ENCODE measurements at places on chromosomes 6 and 20.

GRCh38 chr6:1310628-1311399 is 1.1 kb upstream of the FOXQ1 start:
- no peak for DNase-seq

DNA sequence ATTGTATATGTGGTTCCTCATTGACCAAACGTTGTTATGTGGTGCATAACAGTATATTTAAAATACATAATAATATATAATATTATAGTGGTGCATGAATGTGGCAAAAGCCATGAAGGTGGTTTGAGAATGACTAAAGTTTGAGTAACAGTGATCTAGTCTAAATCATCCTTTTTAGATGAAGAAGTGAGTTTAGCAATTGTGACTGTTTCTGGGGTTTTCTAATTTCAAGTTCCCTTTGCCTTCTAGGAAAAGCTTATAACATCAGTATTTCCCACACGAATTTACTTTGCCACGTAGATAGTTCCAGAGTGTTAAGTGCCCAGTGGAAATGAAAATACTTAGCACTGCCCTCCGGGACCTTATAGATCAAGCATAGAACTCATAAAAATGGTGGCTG is 40.9 kb downstream of the ARFGEF2 start:
- DNase-seq: no peak

DNA sequence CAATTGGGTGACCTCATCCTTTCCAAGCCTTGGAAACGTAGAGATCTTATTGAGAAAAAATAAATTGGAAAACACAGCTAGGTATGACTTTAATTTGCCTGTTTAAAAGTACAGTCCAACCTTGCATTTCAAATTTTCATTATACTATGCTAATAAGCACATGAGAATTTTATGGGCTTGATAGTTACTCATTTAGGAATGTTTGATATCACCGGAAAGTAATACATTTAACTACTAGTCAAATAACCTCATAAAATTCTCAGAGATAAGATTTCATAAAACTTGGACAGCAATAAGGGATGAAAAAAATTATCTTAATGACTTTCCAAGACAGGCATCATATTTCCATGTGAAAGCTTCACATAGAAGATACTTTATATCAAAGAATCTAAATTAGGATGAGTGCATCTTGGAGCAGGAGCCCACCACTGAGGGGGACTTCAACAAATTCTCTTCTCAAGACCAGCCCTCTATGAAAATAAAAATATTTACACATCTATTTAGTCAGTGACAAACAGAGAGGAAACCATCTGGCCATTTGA is 236.3 kb downstream of the EPHA7 start:
- DNase-seq: no peak

DNA sequence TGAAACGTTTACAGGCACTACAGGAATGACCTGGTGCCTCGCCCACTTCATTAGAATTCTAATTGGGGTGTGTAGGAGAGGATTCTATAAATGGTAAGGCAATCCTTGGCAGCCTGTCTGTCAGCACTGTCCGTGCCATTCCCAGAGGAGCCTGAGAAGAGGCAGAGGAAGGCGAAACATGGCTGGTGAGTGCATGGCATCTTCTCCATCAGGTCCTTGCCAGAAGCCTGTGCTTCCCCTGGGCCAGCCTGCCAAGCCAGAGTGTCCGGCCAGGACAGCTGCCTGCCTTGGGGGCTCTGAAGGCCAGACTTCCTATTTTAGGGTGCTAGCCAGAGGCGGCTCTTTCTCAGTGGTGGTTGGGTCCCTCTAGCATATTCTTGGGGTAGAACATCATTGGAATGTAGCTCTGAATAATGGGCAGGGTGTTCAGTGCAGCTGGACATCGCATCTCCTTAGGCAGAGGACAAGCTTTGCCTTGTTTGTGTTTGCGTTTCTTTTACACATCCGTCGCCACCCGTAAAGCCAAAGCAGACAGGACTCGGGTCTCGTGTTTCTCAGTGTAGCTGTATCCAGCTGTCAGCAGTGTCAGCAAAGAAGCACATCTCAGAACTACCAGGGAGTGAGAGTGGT is at the start of gene TGM3:
Gene TGM3 (plus strand): TSS at position 116 of the 630 bp plus-strand sequence. CDS start 63 bp downstream, at position 179.
- DNase-seq: no peak

GRCh38 chr6:22254886-22255285 is 42.0 kb downstream of the PRL start:
- no peak for DNase-seq

DNA sequence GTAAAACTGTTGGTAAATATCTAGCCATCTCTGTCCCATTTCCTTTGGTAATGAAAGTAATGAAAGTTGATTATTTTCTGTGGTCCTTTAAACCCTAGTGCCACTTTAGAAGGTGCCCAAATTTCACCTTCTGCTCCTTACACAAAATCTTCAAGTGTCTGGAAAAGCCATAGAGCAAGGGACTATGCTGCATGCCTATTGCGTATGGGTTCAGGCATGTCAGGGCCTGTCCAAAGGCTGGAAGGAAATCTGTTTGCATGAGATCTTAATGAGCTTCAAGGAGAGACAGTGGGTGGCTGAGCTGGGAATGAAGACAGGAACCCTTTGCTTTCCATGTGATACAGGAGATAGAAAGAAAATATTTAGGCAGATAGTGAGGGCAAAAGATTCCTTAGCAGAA is 66.6 kb upstream of the CCN6 start:
- DNase-seq: no peak

DNA sequence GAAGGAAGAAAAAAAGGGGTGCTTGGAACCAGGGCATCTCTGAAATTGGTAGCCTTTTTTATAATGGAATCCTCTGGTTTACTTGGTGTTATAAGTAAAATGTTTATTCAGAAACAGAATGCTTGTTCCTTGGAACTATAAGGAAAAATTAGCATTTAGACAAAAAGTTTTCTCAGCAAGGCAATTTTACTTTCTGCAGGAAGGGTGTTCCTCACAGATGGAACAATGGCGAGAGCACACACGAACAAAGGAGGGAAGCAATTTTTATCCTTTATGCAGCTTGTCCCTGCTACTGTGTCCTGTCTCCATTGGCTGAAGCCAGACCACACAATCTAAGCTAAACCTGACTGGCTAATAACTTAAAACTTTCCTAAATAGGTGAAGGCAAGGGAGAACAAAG is 22.7 kb upstream of the FANCE start:
- no peak for DNase-seq

DNA sequence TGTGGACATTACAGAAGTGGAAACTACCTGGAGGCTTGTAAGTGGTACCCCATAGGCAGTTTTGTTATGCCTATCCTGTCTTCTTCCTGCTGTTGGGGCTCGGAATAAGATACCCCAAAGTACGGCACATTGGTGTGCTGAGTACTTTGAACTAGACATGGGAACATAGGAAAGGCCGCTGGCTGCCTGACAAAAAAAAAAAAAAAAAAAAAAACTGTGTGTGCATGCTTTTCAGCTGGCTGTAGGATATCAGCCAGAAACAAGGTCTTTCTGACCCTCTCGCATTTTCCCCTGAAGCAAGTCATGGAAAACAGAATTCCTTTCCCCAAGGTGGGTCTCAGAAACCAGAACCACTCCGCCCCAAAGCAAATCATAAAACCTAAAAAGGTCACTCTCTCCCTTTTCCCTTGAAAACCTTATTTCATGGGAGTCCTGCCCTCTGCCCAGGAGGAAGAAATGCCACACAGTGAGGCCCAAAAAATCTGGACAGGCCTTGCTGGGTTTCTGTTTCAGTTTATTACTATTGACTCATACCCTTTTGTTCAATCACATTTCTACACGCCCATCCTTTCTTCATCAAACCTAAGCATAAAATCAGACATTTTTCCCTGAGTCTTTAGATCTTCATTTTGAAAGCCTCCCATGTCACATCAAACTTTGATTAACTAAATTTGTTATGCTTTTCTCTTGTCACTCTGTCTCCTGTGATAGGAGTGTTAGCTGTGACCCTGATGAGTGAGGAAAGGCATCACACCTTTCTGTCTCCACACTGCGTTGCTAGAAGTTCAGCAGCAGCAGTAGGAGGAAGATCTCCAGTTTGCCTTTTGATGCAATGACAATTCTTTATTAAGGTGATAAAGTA is 17.2 kb downstream of the SLC2A12 start:
- DNase-seq: no peak

DNA sequence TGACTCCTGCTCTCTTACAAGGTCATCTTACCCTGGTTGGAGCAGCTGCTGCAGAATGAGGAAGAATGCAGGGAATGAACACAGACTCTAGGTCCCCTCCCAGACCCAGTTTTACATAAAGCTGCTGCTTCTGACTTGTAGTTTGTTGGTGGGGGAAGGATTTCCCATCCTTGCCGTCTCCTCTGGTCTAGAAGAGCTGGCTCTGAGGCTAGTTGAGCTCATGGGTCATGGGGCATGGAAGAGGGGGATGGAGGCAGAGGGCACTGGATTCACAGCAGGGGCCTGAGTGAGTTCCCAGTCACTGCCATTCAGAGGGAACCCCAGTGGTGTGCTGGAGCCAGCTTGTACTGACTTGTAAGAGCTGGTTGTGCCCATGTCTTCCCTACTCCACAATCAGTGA is 9.2 kb upstream of the GUCA1A start:
- DNase-seq: no peak
